HFFc6 (cell line): ENCODE measurements at places on chromosomes 6 and 20. TPM values are rescaled to one million over a fixed set of nuclear protein-coding genes. Genes with fewer than 3 reads are reported as not detected.

ATP6V1G2 gene
- total RNA-seq = 2.8 to 4.1 TPM (median 3.3 TPM) in 3 replicates

ADGB gene
- total RNA-seq = not detected in 3 replicates

DNA sequence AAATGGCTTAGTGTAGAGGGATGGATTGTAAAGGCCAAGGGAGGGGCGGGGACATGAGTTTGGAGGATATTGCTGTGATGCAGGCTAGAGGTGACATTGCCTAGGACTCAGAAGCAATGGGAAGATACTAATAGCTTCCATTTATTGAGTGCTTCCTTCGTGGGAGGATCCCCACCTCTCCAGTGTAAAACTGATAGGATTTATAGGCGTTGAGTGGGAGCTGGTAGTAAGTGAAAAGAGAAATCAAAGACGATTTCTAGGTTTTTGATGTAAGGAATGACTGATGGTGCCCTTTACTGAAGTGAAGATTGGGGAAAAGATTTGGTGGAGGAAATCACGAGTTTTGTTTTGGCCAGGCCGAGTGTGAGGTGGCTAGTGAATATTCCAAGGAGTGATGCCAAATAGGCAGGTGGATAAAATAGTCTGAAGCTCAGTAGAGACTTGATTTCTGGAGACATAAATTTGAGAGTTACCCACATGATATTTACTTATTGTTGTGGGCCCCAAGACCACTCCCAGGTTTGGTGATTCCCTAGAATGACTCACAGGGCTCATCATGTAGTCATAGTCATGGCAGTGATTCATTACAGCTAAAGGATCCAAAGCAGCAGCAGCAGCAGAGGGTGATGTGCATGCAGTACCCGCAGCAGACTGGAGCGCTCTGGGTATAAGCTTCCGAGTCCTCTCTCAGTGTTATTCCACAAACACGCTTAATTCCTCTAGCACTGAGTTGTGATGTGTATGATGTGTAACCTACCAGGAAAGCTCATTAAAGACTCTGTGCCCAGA is 10.2 kb downstream of the RPRD1B start:
- peaks cover 17% of the 10 kb centered on the region for H3K36me3 ChIP-seq
- H3K4me3 ChIP-seq = peak overlapping the region; percentile 52
- peak overlapping the region; percentile 84 for H3K27ac ChIP-seq

C4B gene
- total RNA-seq = 0.81 and 2.0 TPM in 2 replicates

TINAG gene
- not detected in 3 replicates for total RNA-seq

DNA sequence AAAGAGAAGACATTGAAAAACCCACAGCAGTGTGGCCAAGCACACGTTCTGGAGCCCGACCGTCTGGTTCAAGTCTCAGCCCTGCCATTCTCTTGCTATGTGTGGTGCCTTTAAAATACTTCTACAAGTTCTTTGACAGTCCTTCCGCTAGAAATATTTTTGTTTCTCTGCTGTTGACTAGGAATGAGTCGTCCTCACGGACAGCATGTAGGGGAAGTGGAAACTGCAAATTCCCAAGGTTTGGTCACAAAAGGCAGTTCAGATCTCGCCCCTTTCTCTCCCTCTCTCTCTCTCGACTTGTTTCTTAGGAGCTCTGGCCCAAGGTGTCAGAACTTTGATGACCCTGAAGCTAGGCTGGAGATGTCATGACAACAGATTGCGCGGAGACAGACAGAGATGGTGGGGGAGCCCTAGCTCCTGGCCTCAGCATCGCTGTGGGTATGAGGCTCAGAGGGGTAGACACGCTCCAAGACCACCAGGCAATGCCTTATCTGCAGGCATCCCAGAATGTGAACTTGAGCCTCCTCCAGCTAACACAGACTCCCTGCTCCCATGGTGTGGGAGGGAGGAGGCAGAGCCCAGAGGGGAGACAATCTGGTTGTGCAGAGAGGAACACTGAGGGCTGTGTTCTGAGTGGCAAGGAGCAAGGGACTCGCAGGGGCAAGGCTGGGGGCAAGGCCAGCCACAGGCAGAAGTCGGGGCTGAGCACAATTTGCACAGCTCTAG is 368.9 kb upstream of the SULF2 start:
- no peak overlapping the region for H3K27ac ChIP-seq
- H3K4me1 ChIP-seq = no peaks in the 10 kb centered on the region
- peaks cover 14% of the 10 kb centered on the region for H3K36me3 ChIP-seq
- H3K27me3 ChIP-seq = peaks cover 8% of the 10 kb centered on the region; the same call in 1 of the 2 replicates
- DNase-seq = no peak

HEY2 gene
- total RNA-seq = not detected in 3 replicates

RAB44 gene
- 0.31 to 0.47 TPM in 2 of 3 replicates, not detected in the other for total RNA-seq

BPI gene
- total RNA-seq = not detected in 3 replicates

DNA sequence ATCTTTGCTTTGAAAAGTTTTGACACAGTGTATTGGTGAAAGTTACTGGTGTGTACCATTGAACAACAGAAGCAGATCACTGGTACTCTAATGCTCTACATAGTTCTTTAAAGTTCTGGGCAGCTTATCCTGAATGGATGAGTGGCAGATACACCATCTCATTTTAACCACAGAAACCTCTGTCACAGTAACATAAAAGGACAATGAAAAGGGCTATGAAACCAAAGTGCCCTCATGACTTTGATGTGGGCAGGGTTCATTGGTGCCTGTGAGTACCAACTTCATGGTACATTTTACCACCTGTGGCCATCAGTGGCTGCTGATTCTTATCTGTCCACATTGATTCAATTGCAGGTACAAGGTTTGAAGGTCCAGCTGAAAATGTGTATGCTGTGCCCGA is 285.7 kb upstream of the PREP start:
- peaks cover 3% of the 10 kb centered on the region; the same call in 1 of the 2 replicates for H3K27me3 ChIP-seq
- H3K36me3 ChIP-seq = peaks cover 30% of the 10 kb centered on the region
- DNase-seq = no peak

CPXM1 gene
- total RNA-seq = not detected in 3 replicates

GRCh38 chr6:3268680-3269079 is 9.9 kb downstream of the PSMG4 start:
- H3K27me3 ChIP-seq = no peaks in the 10 kb centered on the region; the same call in 1 of the 2 replicates
- no peak overlapping the region for H3K4me3 ChIP-seq
- no peak overlapping the region for H3K27ac ChIP-seq
- DNase-seq = no peak
- H3K4me1 ChIP-seq = no peaks in the 10 kb centered on the region

SLC44A4 gene
- not detected in 3 replicates for total RNA-seq

GRCh38 chr20:49601153-49601924 is 33.4 kb upstream of the PTGIS start:
- no peaks in the 10 kb centered on the region for H3K36me3 ChIP-seq
- H3K27ac ChIP-seq = no peak overlapping the region
- no peak for DNase-seq

DNA sequence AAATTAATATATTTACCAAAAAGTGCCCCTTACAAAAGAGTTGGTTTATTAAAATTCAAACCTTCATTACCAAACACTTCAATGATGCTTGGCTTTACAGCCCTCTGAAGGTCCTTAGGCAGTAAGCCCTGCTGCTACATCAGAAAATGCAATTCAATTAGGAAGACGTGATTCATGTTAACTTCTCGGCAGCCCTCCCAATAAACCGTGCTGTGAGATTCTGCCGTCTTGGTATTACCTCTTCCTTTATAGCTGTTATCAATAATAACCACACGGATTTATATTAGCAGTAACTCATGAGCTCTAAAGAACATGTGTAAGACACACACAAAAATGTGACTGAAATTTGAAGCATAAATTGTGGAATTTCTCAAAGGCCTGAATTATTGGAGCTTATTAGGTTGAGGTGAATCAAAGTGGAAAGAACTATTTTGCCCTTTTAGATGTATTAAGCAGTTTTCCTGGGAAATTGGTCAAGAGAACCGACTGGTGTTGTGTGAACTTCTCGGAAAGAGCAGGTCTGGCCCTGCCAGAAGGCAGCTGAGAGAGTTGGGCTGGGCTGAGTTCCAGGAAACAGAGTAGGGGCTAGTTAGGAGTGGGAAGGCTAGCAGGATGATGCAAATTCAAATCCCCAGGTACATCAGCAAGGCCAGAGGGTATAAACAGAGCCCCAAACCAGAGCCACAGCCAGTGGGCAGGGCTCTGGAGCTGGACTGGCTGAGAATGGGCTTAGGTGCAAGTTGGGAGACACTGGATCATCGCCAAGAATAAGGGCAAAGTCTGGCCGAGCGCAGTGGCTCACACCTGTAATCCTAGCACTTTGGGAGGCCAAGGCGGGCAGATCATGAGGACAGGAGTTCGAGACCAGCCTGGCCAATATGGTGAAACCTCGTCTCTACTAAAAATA is 33.1 kb downstream of the FGD2 start:
- no peak for DNase-seq
- no peak overlapping the region for H3K4me3 ChIP-seq
- H3K27ac ChIP-seq = no peak overlapping the region
- H3K27me3 ChIP-seq = peaks cover 18% of the 10 kb centered on the region

PXDC1 gene
- 71.1 to 99.6 TPM (median 95.0 TPM) in 3 replicates for total RNA-seq

DNA sequence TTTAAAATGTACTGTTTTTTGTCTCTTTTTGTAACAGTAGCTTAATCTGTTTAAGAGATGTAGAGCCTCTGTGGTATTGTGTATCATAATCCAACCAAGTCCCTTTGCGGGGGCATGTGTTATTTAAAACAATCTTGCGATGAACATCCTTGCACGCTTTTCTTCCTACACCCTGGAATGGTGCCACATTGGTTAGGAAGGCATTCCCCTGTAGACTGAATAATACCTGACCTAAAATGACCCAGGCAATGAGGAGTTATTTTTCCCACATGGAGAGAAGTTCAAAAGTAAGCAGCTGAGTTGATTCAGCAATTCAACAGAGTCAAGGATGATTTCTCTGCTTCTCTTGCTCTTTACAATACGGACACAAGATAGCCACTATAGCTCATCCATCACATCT is 142.0 kb upstream of the PMEPA1 start:
- no peak overlapping the region for H3K4me3 ChIP-seq
- H3K36me3 ChIP-seq = no peaks in the 10 kb centered on the region
- no peak overlapping the region for H3K27ac ChIP-seq
- no peak for DNase-seq

GRCh38 chr20:14478126-14478525 is 140.7 kb upstream of the FLRT3 start:
- H3K27ac ChIP-seq = no peak overlapping the region
- H3K36me3 ChIP-seq = no peaks in the 10 kb centered on the region
- no peak overlapping the region for H3K4me3 ChIP-seq
- no peak for DNase-seq
- no peaks in the 10 kb centered on the region for H3K27me3 ChIP-seq

GRCh38 chr6:106275692-106276091 is 49.9 kb downstream of the ATG5 start:
- no peak overlapping the region for H3K4me3 ChIP-seq
- peaks cover 34% of the 10 kb centered on the region for H3K4me1 ChIP-seq
- H3K27ac ChIP-seq = no peak overlapping the region

TRIM40 gene
- total RNA-seq = not detected in 3 replicates

GRCh38 chr6:89694428-89694827 is 55.9 kb upstream of the LYRM2 start:
- no peak for DNase-seq
- H3K4me3 ChIP-seq = no peak overlapping the region
- no peak overlapping the region for H3K27ac ChIP-seq
- peaks cover 24% of the 10 kb centered on the region for H3K36me3 ChIP-seq
- H3K27me3 ChIP-seq = peaks cover 1% of the 10 kb centered on the region; the same call in 1 of the 2 replicates

DNA sequence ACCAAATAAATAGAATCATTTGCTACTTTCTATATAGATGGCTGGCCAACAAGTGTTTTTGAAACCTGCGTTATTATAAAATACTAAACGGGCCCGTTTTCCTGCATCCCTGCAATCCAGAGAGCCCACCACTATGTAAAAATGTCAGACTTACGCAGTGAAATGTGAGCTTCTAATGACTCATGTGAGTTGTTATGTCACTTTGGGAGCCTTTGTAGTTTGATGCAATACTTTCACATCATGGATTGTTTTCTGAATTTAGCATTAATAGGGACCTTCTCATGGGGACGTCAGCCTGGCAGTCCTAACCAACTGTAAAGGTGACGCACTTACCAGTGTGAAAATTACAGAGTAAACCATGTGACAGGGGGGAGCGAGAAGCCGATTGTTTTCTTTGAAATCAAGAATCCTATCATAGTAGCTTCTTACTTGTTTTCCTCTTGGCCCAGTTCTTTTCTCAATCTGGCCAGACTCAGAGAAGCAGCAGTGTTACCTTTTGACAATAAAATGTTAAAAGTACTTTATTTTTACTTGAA is 75.3 kb downstream of the SSR1 start:
- no peak overlapping the region for H3K27ac ChIP-seq
- H3K27me3 ChIP-seq = peaks cover 2% of the 10 kb centered on the region; the same call in 1 of the 2 replicates
- H3K36me3 ChIP-seq = 0 out of 2 replicates have a peak, but pooled peaks cover 4% of the 10 kb centered on the region
- no peak overlapping the region for H3K4me3 ChIP-seq
- H3K4me1 ChIP-seq = peaks cover 48% of the 10 kb centered on the region

FRK gene
- 0.03 TPM in 2 of 3 replicates, not detected in the other for total RNA-seq

JAG1 gene
- 4.8 to 9.3 TPM (median 6.1 TPM) in 3 replicates for total RNA-seq

DNA sequence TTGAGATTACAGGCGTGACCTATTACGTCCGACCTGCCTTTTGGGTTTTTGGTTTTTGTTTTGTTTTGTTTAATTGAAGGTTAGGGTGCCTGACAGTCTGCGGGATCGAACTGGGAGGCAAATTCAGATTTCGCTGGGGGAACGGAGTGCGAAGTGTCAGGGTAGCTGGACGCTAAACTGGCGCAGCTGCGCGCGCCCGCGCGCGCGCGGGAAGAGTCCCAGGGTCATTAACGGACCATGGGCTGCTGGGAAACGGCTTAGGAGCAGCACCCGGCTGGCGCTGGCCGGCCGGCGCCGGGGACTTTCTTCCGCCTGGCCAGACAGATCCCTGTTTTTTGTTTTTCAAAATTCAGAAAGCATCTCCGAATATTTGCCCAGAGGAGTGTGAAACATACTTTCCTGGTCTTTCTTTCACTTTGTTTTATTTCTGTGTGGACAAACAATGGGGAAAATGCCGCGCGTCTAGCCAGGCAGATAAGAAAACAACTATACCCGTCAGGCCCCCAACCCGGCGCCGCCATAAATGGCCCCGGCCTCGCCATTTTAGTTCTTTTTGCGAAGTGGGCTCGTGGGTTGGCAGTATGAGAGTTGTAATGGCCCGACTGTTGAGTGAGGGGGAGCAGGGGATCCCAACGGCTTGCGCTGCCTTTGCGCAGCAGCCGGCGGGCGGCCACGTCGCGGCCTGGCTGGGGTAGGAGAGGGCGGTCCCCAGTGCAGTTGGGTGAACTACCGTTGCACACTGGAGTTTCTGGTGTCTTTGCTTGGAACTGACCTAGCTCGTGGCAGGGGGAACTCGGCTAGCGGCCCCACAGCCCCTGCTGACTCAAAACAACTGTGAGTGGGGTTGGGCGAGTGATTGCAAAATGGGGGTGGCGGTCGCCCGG is 7.1 kb downstream of the HSPA1B start:
- H3K4me3 ChIP-seq = peak overlapping the region; percentile 97
- peaks cover 57% of the 10 kb centered on the region for H3K36me3 ChIP-seq
- peaks cover 44% of the 10 kb centered on the region for H3K4me1 ChIP-seq
- peak; percentile 81 for DNase-seq

PHACTR1 gene
- total RNA-seq = 2.9 to 4.2 TPM (median 3.9 TPM) in 3 replicates
